ENCODE measurements at places on chromosomes 13 and 19. TPM values are rescaled to one million over a fixed set of nuclear protein-coding genes. Genes with fewer than 3 reads are reported as not detected.

ZNF302 gene
- 41.1 TPM for total RNA-seq

DNA sequence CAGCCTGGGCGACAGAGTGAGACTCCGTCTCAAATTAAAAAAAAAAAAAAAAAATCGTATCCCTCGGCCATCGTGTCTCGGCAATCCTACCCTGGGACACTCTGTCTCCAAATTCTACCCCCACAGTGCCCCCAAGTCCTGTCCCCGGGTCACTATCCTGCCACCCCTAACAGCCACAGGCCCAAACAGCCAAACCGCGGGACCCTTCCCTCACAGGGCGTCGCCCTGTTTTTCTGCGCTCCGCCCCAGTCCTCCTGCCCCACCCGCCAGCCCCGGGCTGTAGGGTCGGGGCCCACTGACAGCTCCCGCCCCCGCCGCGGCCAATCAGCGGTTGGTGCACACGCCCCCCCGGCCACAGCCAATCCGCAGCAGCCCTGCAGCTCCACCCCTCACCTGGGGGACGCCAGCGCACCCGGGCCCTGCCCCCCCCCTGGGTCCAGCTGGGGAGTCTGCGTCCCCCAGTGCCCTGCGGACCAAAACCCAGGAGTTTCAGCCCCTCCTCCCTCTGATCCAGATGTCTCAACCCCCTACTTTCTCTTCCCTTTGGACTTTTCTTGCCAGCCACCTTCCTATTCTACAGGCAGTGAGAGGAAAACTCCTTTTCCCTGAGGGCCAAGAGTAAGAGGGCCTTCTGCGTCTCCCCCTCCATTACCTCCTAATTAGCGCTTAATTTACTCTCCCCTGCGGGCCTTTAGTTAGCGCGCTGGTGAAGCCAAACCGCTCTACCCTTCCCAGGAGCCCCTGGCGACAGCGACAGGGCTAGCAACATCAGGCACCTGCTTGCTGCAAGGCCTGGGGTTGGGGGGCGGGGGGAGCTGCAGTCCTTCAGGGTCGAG is 1.5 kb upstream of the BCAT2 start:
- peak; percentile 91 for DNase-seq

CEACAM7 gene
- 0.36 TPM for total RNA-seq

- no peak for DNase-seq
Observed at GRCh38 chr13:70043685-70044084, 63.9 kb upstream of the ATXN8OS start.

- no peak for DNase-seq
Observed at GRCh38 chr19:38685666-38686529, 38.4 kb downstream of the ACTN4 start.

DNA sequence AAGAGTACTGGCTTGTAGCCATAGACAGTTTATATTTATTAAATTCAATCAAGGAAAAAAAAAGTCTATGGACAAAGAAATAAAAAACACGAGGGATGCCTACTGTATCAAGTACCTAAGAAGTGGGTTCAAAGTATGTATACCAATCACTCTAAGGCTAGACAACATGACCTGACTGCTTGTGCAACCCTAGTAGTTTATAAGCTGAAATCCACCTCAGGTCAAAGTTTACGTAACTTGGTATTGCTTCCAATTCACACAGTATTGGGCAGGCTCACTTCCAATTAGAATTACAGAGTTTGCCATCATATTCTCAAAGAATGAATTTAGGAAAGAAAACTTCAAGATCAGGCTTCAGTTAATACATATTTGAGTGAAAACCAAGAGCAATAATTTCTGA is 657.8 kb downstream of the DACH1 start:
- no peak for DNase-seq

DNA sequence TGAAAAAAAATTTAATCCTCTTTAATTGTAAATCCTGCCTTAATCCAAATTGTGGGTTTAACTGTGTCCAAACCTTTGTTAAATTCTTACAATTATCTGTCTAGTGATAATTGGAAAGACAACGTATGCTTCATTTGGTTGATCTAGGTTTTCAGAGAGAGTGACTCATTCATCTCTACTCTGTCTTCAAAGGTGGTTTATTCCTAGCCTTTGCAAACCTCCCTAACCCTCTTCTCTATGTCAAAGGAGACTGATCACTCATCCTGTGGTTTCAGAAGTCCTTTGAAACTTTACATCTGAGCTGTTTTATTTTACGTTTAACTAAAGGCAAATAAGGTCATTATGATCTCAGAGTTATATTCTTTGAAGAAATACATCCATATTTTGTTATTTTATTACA is 8.8 kb upstream of the OXGR1 start:
- no peak for DNase-seq

DNA sequence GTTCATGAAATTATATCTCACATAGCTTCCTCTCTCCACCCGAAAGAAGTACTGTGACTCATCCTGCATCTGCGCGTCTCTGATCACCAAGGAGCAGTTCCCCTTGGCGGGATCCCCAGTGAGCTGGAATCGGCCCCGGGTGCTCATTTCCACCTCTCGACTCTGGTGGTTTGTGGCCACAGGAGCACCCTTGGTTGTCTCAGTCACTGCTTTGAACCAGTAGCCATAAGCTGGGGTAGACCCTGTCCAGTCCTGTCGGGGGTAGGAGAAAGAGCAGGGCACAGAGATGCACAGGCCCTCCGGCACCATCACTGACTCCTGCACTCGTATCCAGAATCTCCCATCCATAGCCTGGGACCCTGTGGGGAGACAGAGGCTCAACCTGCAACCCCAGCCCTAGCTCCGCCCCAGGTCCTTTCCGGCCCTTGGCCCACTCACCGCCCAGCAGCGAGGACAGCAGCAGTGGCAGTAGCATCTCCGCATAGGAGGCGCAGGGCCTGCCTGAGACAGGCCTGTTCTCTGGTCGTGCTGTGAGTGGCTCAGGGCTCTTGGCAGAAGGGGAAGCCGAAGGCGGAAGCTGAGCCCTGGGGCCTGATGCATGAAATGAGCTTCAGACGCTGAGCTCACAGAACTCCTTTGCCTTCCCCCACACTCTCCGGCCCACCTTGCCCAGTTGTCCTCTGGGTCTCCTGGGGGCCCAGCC is at the start of gene SIGLEC10:
SIGLEC10 (minus strand) TSS at position 536 of the 703 bp plus-strand sequence; CDS start at position 475, 61 bp downstream.
- no peak for DNase-seq

DNA sequence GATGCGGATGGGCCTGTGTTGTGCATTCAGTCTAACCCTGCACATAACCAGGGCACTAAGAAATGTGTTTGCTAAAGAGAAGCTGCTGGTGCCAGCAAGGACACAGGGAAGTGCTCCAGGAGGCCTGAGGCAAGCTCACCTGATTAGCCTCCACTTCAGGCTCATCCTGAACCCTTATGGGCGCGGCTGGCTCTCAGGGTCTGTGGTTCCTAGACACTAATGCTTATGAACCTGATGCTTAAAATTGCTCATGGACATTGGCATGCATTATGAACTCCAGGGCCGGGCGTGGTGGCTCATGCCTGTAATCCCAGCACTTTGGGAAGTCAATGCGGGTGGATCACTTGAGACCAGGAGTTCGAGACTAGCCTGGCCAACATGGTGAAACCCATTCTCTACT is 34.3 kb downstream of the SERP2 start:
- DNase-seq, result no peak

ITGBL1 gene
- total RNA-seq, result 1.9 TPM

FAM216B gene
- not detected for total RNA-seq

- peak; percentile 81 for DNase-seq
Observed at GRCh38 chr19:7870571-7871436, 3.4 kb downstream of the PRR36 start.

DNA sequence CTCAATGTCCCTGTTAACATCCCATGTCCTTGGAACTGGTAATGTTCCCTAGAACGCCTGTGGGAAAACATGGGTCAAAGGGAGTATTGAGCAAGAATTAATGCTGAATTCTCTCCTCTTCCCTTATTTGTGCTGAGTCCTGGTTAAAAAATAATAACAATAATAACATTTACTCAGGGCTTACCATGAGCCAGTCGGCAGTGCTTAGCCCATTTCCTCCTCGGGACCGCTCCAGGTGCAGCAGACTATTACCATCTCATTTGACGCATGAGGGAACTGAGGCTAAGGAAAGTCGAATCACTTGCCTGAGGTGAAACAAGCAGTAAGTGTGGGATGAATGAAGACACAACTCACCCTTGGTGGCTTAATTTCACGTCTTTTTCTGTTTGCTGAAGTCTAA is 33.6 kb upstream of the SLC15A1 start:
- DNase-seq, result no peak

VSTM2B gene
- total RNA-seq, result not detected

- DNase-seq, result no peak
Observed at GRCh38 chr19:4414800-4415321, 12.4 kb downstream of the CHAF1A start.

WDR88 gene
- not detected for total RNA-seq

KRTDAP gene
- total RNA-seq, result not detected

DNA sequence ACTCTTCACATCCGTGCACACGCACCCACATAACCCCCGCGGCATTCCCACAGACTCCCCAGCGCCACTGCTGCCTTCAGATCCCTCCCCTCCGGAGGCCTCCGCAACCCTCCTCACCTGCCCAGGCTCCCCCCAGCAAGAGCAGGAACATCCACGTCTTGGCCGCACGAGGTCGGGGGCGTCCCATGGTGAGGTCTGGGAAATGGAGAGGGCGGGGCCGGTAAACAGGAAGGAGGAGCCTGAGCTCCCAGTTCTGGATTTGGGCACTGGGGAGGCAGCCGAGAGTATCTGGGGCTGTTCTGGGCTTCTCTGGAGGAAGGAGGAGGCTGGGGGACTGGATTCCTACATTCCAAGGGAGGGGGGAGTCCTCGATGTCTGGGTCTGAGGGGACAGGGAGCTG is 423 bp downstream of the KLK8 start:
- no peak for DNase-seq

DNA sequence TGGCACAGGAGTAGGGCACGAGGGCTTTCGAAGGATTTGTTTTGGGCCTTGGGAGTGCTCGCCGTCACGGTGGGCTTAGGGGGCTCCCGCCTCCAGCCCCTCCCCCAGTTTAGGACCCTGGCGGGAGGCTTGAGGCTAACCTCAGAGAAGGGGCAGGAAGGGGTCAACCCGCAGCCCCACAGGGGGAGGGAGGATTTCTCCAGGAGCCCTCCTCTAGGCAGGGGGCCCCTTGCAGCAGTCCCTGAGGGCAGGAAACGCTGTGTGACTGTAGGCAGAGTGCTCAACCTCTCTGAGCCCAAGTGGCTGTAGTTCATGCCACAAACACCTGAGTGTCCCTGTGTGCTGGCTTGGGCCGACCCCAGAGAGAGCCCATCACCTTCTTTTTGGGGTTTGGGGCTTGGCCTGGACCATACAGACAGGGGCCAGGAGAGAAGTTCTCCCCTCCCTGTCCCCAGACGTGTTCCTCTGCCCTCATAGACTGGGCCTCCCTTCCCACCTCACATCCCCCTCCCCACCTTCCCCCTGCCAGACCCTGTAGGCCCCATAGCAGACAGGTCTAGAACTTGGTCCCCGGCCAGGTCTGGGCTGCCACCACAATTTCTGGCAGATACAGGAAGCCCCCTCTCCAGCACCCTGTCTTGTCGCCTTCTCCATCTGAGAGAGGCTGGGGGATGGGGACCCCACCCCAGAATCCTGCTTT is 8.1 kb downstream of the ISYNA1 start:
- no peak for DNase-seq

GRCh38 chr13:41651413-41652058 is 194.2 kb downstream of the RGCC start:
- no peak for DNase-seq

- no peak for DNase-seq
Observed at GRCh38 chr19:47001584-47001983, 18.1 kb upstream of the NPAS1 start.

DNA sequence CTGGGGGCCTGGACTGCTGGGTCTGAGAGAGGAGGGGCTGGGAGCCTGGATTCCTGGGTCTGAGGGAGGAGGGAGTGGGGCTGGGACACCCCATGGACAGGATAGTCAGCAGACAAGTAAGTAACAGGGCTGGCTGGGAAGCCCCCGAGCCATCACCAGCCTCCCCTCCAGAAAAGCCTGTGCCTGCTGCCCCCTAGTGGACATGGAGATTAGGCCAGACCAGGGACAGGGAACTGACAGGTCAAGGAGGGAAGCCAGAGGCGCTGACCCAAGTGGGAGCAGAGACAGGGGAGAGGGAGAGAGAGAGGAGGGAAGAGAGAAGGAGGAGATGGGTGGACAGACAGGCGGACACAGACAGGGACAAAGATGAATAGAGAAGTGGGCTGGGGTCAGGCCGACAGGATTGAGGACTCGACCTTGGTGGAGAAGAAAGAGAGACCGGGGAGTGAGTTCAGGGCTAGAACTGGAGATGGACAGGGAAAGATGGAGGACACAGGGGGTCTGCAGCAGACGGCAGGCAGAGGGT is 6.7 kb upstream of the ERFL start:
- peak; percentile 59 for DNase-seq

GRCh38 chr13:39119422-39119821 is 81.2 kb downstream of the NHLRC3 start:
- no peak for DNase-seq

Measured in ureter (tissue), 1 donor.